Effector memory CD4-positive, alpha-beta T cell (primary cell): ENCODE measurements at places on chromosomes 2 and 18.

GRCh38 chr2:55103046-55103445, 52.8 kb upstream of the RTN4 start:
- no peak for DNase-seq

GRCh38 chr18:35161485-35161884, 79.3 kb upstream of the ZNF397 start:
- no peak for DNase-seq

DNA sequence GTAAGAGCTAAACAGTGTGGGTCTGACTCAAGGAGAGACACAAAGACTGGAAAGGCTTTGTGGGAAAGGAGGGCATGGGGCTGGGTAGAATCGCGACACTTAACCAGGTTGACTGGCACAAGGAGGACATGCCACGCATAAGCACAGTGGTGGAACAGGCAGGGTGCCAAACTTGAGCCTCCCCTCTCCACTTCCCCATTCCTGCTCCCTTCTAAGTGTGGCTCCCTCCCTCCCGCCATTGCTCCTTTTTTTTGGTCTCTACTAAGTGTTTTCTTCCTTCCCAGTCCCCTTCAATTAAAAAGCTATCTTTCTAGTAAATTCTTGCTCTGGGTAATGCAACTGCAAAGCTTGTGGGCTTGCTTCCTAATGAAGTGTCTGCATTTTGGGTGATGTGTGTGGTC, 40.3 kb upstream of the ZFP36L2 start:
- no peak for DNase-seq

- no peak for DNase-seq
These were observed 27.6 kb downstream of the INPP5D start for GRCh38 chr2:233087713-233088112.

DNA sequence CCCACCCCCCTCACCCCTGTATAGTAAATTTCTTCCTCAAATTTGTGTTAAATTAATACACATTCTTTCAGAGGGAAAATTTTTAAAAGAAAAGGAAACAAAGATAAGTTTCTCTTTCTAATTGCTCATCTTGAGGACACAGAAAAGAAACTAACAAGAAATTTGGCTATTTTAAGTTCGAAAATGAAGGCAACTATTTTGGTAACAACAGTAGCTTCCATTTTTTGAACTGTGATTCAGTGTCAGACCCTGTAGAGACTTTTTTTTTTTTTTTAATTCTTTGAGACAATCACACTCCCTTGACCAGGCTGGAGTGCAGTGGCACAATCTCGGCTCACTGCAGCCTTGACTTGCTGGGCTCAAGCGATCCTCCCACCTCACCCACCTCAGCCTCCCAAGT, 194.9 kb downstream of the SS18 start:
- DNase-seq, result no peak

- no peak for DNase-seq
These were observed 59.3 kb upstream of the ANKRD44 start for GRCh38 chr2:197369933-197370320.

DNA sequence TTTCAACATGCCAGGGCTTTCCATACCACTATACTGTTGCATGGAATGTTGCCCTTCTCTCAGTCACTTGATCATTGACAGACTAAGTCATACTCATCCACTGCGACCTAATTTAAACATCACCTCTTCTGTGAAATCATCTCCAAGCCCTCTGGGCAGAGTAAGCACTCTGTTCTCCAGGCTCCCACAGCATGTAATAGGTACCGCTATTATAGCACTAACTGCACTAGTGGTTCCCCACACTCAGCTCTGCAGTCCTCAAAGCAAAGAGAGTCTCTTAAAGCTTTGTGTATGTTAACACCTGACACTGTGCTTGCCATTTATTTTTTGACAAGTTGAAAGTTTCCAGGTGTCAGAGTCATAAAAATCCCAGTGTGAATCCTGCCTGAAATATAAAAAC, 947.2 kb downstream of the ERBB4 start:
- no peak for DNase-seq

- no peak for DNase-seq
These were observed at the start of gene MFSD2B for GRCh38 chr2:24009680-24010476. MFSD2B (plus strand) TSS chr2:24010085; CDS start chr2:24010097, 12 bp downstream.

- no peak for DNase-seq
These were observed 88.2 kb downstream of the SCG2 start for GRCh38 chr2:223513771-223514455.

DNA sequence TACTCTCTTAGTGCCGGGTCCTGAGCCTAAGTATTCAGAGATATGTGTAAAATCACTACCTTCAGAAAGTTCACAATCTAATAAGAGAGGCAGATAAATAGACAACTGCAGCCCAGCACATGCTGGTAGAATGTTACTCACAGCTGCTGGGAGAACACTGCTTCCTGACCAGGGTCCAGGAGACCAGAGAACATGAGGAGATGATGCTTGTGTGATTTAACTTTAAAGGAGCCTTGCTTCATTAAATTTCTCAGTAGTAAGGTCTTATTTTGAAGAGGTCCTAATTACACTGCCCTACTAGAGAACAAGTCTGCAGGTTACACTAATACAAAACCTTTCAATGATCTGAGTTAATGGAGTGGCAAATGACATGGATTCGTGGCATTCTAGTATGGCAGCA, 209.9 kb upstream of the TRIB2 start:
- DNase-seq, result no peak

GRCh38 chr2:23645230-23645808, 260.3 kb downstream of the KLHL29 start:
- no peak for DNase-seq

DNA sequence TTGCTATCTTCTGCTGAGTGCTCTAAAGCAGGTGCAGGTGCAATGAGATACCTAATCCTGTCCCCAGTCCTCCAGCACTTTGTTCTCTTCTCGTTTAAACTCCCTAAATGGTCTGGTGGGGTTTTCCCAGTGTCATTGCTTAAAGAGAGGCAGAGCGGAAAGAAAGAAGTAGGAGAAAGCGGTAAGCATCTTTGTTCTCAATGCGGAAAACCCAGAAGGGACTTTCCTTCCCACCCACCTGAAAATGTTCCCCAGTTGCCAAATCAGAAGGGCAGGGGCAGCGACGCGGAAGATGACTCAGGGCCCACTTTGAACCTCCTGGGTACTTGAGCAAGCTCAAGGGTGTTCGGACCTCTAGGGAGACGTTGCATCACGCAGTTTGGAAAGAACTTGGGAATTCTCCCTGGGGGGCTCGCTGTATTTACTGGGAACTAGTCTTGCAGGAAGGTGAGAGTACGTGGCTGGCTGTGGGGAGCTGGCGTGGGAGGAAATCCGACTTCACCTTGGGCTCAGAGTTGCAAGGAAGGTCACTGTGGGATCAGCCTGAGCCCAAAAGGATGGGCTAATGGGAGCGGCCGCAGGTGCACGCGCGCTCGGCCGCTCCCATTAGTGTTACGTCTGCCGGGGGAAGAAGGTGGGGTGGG, 589 bp upstream of the SGPP2 start:
- peak; percentile 28 for DNase-seq

- DNase-seq, result no peak
These were observed 206.1 kb upstream of the SETBP1 start for GRCh38 chr18:44474591-44474990.

GRCh38 chr2:168471163-168471475, 15.0 kb downstream of the CERS6 start:
- no peak for DNase-seq

GRCh38 chr18:58960946-58961722, 96.5 kb downstream of the ZNF532 start:
- DNase-seq, result no peak

DNA sequence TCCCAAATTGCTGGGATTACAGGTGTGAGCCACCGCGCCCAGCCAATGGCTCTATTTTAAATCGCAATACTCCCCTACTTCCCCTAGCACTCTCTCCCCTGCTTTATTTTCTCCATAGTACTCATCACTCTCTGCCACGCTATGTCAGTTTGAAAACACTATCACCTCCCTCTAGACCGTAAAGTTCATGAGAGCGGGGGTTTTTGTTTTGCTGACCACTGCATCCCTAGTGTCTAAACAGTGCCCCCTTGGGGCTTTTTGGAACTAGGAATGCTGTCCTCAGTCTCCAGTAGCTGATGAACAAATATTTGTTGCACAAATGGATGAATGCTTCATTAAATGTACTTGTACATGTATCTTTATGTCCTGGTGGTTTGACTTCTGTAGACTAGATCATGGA, 44.1 kb downstream of the ATOH8 start:
- no peak for DNase-seq

DNA sequence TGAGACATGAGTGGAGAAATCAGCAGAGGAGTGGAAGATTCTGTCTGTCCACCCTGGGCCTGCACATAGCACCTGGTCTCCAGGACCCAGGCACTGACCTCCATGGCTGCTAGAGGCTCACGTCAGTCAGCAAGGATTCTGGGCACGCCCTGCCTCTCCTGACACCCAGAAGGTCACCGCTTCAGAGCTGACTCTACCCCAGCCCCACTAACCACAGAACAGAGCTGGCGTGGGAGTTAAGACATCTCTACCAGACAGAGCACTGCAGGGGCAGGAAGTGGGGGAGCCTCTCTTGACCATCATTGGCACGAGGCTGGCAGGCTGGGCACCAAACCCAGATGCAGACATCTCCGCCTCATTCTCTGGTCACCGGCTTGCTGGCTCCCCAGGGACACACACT, 3.0 kb downstream of the ADCY3 start:
- no peak for DNase-seq

- DNase-seq, result no peak
These were observed 72.5 kb downstream of the GPR39 start for GRCh38 chr2:132489150-132489549.

GRCh38 chr2:45370369-45370768, 240.7 kb downstream of the SRBD1 start:
- DNase-seq, result no peak

- DNase-seq, result no peak
These were observed 46.9 kb upstream of the ARHGAP28 start for GRCh38 chr18:6682437-6683111.

- no peak for DNase-seq
These were observed 92.0 kb downstream of the ZNF236 start for GRCh38 chr18:76914314-76914713.

GRCh38 chr2:77862120-77862519, 339.9 kb upstream of the LRRTM4 start:
- DNase-seq, result no peak

DNA sequence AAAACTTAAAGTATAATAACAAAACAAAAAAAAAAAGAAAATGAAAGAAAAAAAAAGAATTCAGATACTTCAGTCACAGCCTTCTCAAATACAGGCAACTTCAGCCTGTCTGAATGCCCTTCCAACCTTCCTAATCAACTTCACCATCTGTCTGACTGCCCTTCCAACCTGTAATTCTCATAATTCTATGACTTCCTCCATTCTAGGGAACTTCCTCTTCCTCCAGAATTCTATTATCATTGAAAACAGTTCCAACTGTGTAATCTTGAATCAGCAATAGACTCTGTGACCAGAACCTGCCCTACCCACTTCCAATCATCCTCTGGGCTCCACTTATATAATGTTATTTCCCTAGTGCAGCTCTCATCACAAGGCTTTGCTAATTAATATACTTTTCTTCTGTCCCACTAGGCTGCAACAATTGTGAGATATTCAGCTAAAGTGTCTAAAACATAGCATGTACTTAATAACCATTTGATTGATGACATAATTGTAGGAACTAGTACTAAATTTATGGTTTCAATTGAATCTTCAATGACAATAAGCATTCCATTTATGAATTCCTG, 127.3 kb downstream of the UPP2 start:
- no peak for DNase-seq

- DNase-seq, result no peak
These were observed 63.6 kb upstream of the ATL2 start for GRCh38 chr2:38440655-38441054.

GRCh38 chr2:70041663-70042062, 45.6 kb upstream of the PCBP1 start:
- no peak for DNase-seq

DNA sequence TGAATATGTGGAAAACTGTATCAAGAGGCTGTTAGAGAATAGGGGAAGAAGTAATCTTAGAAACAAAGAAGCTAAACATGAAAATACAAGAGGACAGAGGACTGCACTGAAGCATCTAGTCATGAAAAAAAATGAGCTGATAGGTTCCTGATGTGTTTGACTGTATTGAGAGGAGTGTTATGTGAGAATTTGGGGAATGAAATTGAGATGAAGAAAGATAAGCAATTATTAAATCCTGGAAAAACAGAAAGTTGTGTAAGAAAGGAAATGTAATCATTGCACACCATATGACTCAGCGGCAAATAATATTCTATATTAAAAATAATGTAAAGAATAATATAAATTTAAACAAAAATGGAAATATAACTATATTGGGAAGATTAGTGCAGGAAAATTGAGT, 71.2 kb downstream of the SEMA4F start:
- DNase-seq, result no peak

DNA sequence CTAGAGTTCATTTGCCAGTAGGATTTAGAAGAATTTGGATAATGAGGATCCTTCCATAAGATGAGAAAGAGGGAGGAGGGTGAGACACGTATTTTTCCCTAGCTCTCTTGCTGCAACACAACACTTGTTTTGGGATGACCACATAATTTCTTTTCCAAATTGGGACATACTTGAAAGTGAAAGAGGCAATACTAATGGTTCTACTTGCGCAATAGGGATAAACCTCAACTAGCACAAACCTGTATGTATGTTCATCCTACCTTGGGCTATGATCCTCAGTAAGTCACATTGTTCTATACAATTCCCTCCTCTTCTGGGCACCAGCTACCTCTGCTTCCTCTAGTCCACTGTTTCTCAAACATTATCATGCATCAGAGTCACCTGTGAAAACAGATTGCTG, 1208.8 kb upstream of the LRRTM1 start:
- DNase-seq, result no peak

DNA sequence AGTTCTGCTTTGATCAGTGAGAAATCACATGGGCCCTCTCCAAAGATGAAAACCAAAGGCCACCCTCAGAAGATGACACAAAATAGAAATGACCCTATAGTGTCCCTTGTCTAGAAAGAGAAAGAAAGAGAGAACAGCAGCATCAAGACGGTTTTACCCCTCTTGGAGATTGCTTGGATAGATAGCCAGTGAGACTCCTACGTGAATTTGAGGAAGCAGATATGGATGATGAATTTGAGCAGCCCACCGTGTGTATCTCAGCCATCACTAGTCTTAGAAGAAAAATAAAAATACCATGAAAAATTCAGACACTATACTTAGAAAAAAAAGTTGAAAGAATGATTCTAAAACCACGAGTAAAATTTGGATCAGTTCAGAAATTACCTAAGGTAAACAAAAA, 329.1 kb upstream of the CNTNAP5 start:
- DNase-seq, result no peak

DNA sequence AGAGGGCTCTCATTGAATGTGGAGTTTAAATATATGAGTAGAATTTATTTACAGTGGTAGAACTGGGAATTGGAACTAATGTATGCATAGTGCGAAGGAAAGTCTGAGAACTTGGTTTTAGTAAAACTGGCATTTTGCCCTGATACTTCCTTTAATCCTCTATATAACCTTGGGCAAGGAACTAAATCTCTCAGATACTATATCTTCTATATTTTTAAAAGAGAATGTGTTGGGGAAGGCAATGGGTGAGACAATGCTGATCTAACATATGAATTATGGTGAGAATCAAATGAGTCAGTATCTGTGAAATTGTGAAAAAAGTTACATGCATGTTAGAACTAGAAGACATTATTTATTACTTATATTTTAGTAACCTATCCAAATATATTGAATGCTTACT, 2109.4 kb upstream of the PIK3C3 start:
- DNase-seq, result no peak
